ENCODE measurements at places on chromosomes 16 and 17.
A peak's percentile ranks its signal among the peaks of the same experiment; 100 is the strongest.

DNA sequence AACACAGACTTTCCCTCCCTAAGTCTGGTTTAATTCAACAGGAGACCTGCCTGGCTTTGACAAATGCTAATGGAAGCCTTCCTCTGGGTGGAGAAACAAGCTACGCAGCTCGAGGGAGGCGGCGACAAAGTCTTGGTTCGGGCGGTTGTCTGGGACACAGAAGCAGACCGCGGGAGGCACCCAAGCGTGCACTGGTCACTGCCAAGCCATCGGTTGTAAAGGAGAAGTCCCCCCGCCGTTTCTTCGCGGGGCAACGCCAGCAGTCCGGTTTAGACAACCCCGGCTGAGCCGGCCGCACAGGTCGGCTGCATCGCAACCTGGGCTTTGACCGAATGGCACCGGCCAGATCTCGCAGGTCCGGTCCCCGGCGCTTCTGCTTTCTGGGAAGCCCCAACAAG lies 586 bp downstream of the GLYR1 start:
- DNase-seq: peak; percentile 45

DNA sequence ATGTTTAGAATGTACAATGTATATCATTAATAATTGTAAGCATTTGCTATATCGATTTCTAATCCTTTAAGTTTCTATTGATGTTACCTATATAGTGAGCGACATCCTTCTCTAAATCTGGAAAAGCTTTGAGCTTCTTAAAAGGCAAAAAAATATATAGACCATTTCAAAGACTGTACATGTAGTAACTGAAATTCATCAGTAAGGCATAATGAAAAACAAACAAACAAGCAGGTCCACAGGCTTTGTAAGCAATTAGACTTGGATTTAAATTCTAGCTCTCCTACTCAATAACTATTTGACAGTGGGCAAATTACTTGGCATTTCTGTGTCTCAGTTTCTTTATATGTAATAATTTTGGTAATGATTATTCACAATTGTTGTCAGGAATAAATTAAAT lies 51.7 kb upstream of the NACA2 start:
- DNase-seq: no peak

- no peak for DNase-seq
These were observed 1.6 kb upstream of the HBQ1 start for GRCh38 chr16:178668-179015.

GRCh38 chr17:19539040-19539399 lies 5.4 kb downstream of the SLC47A1 start:
- no peak for DNase-seq

DNA sequence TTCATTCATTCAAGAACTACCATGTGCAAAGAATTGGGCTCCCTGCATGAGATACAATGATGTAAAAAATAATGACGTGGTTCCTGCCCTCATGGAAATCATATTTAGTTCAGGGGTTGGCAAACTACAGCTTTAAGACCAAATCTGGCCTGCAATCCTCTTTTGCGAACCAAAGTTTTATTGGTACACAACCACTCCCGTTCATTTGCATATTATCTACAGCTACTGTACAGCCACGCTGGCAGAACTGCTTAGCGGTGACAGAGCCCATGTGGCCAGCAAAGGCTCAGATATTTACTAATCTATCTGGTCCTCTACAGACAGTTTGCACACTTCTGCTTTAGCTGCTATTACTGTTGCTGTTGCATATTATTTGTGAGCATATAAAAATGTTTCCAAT lies 167.7 kb downstream of the XYLT1 start:
- no peak for DNase-seq

- DNase-seq: no peak
These were observed 20.5 kb downstream of the CNGB1 start for GRCh38 chr16:57950382-57950781.

- DNase-seq: peak; percentile 34
These were observed 301.9 kb downstream of the SOX9 start for GRCh38 chr17:72422505-72423285.
